Bone marrow (tissue), 2 donors: ENCODE measurements at places on chromosomes 16 and 17.

DNA sequence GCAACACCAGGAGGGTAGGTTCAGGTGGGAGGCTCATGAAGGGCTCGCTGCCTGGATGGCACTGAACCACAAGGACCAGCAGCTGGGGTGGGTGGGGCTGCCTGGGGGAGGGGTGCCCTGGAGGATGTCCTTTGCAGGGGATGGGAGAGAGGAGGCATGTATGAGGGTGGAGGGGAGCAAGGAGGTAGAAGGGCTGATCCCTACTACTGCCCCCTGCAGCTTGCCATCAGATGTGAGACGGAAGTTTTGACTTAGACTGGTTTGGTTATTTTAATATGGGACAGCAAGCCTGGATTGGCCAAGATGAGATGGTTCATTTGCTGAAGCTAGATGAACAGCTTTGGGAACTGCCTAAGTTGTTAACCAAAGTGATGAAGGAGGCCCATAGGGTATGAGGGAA is 115.9 kb downstream of the SEC14L1 start:
- DNase-seq: no peak

- DNase-seq: peak; percentile 77
These were observed at the start of gene RAB34 for GRCh38 chr17:28717578-28718332. TSS of gene RAB34 (minus strand) at chr17:28717868. CDS start at chr17:28717266, 602 bp downstream.

DNA sequence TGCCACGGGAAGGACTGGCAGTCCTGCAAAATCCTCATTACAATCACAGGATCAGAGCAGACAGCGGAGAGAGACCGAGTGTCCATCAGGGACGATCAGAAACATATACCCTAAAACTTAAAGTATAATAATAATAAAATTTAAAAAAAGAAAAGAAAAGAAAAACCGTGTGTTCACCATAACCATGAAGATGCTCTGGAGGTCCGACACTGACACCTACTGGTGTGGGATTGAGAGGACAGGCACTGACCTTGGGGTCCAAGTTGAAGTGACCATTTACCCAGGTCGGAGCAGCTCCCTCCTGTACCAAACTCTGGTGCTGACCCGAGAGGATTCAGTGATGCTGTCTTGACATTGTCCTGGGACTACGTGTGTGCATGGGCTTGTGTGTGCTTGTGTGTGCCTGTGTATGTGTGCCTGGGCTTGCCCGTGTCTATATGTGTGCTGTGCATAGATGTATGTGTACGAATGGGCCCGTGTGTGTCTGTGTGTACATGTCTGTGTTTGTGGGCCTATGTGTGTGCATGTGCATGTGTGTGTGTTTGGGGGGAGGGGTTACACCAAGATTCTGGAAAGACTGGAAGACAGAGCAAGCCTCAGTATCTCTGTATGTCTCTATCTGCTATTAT is 10.0 kb upstream of the CD300LD start:
- DNase-seq: peak; percentile 25

GRCh38 chr17:80781211-80781610 is 210.4 kb upstream of the CHMP6 start:
- DNase-seq: no peak

GRCh38 chr17:81412490-81413093 is 17.3 kb downstream of the BAHCC1 start:
- DNase-seq: no peak

DNA sequence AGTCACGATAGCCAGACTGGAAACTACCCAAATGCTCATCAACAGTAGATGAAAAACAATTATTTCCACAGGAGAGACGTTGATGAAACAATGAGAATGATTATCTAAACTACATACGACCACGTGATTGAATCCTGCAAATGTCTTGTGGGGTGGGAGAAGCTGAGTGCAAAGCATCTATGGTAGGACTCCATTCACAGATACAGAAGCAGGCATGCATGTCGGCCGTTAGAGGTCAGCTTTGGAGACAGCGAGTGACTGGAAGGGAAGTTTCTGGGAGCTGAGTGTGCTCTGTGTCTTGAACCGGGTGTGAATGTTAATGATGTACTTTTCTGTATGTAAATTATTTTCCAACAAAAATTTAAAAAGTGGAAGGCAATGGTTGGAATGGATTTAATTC is 71.5 kb upstream of the DNAJA2 start:
- DNase-seq: no peak

DNA sequence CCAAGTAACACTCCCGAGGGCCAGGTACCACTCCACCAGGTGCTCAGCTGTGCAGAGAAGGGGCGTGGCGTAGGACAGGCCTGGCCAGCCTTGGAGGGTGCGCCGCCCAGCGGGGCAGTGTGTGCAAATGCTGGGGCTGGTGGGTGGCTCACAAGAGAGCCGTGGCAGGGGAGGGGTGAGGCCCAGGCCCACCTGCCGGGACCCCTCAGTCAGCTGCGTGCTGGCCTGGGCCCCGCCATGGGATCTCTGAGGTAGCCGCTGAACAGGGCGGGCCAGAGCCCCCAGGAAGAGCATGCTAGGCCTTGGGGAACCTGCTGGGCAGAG is 8.8 kb downstream of the TPSG1 start:
- no peak for DNase-seq

DNA sequence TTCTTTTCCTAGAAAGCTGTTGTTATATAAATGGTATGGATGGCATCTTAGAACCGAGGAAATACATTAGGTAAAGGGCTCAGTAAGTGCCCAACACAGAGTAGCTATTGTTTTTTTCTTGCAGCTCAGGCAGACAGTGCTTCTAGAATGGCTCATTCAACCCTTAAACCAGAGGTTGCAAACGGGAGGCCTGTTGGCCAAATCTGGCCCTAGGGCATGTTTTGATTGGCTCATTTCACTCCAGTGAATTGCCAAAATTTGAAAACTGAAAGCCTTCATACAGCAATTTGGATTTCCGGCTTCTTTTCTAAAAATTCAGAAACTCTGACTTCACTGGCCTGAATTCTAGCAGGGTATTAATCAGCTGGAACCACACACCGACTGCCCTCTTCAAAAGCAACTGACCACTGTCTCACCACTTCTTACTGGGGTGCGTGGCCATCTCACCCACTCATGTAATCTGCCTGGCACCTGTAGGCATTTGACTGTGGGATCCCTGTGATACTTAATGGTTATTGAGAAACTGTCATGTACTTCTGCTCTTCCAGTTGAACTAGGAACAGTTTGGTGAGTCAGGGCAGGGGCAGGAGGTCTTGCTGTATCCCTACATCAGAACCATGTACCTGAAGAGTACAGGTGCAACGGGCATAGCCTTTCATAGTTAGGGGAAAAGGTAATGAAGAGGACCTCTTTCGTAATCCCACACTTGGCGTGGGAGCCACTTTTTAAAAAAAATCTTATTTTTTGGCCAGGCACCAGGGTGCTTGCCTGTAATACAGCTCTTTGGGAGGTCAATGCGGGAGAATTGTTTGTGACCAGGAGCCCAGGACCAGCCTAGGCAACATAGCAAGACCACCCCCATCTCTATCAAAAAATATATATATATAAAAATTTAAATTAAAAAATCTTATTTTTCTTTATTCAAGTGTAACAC is 53.6 kb upstream of the SCNN1B start:
- no peak for DNase-seq

- no peak for DNase-seq
These were observed 30.8 kb downstream of the NOG start for GRCh38 chr17:56624309-56624708.

- no peak for DNase-seq
These were observed 3.0 kb downstream of the FMNL1 start for GRCh38 chr17:45224671-45225050.

DNA sequence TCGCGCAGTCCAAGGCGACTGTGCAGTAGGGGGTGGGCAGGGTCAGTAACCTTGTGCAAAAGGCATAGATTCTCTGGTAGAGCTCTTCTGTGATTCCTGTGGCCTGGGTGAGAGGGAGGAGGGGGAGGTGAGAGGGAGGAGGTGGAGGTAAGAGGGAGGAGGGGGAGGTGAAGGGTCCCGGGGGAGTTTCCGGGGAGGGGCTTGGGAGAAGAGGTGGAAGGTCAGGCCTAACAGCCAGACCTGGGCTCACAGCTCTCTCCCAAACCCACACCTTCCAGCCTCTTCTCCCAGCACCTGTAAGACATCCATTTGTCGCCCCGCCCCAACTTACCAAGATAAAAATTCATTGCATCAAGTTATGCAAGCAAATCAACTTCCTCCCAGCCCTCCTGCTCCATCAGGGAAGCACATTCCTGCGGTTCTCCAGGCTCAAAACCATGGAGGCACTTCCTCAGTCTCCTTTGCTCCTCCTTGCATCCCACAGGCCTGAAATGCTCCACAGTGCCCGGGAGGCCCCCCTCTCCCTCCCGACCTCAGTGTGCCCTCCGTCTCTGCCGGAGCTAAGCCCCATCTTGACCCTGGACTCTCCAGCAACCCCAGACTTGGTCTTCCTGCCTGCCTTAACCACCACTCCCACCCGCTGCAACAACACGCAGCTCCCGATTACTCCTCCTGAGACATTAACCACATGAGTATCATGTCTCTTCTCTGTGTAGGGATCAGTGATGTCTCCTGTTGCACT is 30.5 kb downstream of the PIK3R6 start:
- DNase-seq: no peak

DNA sequence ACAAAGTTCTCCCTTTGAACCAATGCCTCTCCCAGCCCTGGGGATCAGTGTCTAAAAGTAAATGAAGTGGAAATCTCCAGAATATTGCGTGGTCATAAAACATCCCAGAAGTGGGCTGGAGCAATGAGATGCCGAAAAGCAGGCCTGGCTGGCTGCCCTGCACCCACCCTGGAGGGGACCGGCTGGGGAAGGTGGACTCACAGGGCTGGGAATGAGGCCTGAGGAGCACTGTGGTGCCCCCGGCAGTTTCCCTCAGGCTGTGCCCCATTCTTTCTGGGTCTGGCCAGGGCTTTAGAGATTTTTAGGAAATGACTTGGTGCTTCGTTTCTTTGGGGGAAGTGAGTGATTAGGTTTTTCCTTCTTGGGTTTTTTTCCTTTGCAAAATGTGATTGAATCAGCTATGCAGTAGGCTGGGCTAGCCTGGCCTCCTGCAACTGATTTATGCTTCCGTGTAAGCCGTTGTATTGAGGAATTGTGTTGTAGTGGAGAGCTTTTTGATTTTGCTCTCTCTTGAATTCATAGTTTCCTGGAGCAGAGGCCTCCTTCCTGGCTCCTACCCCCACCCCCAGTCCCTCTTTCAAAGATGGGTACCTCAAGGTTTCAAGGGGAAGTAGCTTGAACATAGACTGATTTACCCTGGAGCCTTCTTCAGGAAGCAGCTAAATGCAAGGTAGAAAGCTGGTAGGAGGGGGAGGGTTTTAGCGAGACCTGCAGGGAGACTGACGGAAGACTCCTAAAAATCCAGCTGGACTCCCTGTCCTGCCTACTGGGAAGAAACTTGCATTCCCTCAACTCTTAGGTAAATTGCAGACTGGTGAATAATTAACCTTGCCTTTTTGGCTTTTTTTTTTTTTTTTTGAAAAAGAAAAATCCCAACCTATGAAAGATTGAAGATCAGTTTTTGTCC is 170.2 kb downstream of the RAB11FIP4 start:
- DNase-seq: peak; percentile 40

DNA sequence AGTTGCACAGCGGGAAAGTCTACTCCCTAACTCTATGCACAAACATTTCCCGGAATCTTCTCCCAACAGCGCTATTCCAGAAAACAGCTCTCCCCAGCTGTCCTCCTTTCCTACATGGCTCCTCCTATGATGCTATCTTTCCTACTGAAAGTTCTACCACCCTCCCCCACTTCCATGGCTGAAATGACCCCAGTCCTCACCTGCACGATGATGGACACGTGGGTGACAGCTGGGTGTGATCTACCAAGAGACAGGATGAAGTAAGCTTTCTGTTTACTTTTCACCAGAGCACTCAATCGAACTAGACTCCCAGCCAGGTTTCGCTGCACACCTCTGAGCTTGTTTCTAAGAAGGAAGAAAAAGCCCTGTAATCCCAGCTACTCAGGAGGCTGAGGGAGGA is 10.7 kb downstream of the CTC1 start:
- DNase-seq: no peak

DNA sequence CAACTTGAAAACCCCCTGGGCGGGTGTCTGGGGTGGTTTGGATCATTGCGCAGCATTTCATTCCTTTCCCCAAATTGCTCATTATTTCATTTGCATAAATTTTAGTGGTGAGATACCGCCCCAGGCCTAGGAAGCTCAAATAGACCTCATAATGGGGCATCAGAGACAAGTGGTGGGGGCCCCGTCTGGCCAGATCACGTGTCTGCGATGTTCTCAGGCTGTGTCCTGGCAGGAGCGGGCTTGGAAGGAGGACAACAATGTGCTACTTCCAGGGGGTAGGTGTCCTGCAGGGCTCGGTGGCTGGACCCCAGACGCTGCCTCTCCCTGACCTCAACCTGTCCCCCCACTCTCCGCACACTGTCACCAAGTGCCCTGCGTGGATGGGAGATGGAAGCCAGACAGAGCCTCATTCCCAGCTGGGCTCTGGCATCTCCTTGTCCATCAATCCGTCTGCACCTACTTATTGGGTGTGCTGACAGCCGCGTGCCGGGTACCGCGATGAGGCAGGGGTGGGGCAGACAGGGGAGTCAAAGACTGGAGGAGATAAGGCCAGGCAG is 116.9 kb downstream of the NTN1 start:
- DNase-seq: no peak

DNA sequence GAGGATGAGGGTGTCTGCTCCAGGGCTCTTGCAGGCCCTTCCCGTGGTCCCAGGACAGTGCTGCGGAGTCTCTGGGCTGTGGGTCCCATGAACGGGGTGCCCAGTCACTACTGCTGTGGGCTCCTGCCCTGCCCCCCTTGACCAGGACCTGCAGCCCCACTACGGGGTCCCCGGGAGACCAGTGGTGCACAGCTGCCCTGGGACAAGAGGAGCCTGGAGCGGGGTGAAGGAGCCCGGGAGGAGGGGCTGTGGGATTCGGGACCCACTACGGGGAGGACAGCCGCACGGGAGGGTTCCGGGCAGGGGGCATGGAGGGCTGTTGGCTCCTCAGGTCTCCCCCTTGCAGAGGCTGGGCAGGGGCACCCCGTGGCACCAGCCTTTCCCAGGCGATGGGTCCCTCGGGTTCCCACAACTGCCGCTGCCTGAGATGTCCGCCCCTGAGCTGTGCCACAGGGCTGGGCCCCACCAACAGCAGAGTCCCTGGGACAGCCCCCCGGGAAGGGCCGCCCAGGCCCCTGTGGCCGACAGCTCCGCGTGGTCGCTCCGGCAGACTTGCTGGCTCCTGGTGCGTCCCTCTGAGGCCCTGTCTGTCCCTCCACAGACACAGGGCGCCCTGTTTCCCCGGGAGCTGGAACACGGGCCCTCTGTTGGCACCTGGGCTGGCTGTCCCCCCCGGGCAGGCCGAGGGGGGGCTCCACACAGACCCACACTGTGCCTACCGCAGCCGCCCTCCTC is 52.1 kb upstream of the GNG13 start:
- DNase-seq: no peak

DNA sequence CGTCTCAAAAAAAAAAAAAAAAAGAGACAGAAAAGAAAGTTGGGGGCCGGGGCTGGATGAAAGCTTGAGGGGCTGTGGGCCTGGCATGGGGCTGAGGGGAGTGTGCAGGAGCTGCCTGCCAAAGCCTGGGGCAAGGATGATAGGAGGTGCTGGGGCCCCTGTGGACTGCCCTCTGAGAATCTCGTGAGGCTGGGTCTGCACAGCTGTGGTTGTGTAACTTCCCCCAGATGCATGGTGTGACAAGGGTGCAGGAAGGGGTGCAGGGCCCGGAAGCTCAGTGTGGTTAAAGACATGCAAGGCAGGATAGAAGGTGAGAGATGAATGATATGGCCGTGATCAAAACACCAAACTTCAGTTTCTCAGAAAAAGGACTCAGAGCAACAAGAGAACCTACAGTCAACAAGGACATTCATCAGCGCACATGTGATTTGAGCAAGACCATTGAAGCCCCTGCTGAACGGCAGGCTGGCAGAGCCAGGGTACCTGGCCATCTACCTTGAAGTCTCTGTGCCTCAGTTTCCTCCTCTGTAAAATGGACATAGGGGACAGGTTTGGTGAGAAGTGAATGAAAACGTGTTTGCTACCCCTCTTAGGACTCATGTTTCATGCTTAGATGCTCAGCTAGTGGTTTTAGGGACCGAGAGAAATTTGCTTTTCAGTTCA is 9.6 kb downstream of the IL32 start:
- no peak for DNase-seq
